Bone marrow (tissue), 2 donors: ENCODE measurements at places on chromosomes 3 and 15.

DNA sequence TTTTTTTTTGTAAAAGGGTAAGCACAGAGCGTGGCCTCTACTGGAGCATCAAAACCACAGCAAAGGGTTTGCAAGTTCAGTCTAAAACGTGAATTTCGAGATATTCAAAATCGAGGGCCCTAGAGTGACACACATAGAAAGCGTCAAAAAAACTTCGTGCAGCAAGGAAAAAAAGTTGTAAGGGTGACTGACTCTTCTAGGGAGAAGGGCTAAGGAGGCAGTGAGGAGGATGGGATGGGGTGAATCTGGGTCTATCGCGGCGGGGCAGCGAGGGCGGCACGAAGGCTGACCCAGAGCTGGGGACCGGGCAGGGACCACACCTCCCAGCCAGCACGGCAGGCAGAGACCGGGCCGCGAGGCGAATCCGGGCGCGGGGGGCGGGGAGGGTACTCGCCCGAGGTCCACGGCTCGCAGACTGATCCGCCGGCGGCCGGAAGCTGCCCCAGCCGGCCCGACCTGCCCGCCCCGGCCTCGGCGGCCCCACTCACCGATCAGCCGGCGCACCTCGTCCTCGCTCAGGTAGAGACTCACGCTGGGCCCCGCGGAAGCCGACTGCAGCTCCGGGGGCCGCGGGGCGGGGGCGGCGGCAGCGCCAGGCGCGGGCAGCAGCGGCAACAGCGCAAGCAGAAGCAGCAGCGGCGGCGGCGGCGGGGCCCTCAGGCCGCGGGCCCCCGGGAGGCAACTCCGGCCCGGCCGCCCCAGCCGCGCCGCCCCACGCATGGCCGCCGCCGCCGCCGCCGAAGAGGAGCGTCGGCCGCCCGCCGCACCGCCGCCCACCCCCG is 533 bp downstream of the RYK start:
- DNase-seq: no peak

- DNase-seq: no peak
These were observed 6.4 kb downstream of the TLR9 start for GRCh38 chr3:52218937-52219650.

GRCh38 chr3:66372681-66373350 is 128.0 kb downstream of the LRIG1 start:
- no peak for DNase-seq

DNA sequence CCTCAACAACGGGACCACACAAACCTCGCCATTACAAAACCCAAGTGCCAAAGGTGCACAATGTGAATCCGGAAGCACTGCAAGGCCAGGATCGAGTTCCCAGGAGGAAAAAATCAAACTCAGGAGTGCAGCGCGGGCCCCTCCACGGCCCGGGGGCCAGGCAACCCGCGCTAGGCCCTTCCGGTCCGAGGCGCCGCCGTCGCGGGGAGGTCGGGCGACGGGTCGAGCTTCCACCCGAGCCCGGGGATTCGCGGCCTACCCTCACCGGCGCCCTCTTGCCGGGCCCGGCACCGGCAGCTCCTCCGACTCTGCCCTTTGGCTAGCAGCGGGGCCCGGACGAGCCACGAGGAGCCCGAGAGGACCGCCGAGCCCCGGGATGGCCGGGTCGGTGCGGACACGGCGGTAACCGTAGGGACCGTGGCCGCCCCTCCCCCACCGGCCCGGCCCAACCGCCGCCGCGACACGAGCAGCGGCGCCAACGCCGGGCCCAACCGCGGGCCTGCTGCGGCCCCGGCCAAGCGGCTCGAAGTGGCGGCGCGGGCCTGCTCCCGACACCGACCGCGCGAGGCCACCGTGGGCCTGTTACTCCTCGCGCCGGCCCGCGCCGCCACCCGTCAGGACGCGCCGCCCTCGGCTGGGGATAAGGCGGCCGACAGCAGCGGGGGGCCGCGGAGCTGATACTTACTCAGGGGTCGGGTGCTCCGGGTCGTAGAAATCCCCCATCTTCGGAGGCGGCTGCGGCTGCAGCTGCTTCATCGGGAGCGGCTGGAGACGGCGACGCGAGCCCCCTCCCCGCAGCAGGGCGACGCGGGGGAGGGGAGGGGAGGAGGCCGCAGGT is 525 bp downstream of the SETD2 start:
- DNase-seq: no peak

DNA sequence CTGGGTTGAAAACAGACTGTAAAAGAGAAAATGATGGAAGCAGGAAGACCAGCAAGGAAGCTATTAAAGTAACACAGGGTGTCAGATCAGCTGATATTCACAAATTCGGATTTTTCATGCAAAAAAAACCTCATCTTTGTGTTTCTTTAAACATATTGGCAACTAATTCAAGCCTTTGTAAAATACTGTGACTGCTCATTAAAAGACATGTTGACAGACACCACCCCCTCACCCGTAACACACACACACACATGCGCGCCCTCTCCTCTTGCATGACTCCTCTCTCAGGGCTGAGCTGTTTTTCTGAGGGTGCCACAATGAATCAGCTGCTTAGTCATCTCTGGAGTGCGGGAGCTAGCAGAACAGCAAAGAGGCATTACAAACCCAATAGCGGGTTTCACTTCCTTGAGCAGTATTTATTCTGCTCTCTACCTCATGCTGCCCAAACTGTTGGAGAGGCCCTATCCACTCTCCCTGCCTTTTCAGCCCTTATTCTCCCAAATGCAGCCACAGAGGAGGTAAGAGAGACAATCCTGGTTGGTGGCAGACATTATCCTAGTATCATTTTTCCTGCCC is 35.8 kb upstream of the CCDC80 start:
- DNase-seq: peak; percentile 41

- DNase-seq: no peak
These were observed 1.6 kb upstream of the PCSK6 start for GRCh38 chr15:101490922-101491733.

GRCh38 chr3:49171119-49171774 is at the start of gene KLHDC8B:
Gene KLHDC8B (plus strand): TSS chr3:49171598. CDS start chr3:49172770, 1,172 bp downstream.
- peak; percentile 71 for DNase-seq

DNA sequence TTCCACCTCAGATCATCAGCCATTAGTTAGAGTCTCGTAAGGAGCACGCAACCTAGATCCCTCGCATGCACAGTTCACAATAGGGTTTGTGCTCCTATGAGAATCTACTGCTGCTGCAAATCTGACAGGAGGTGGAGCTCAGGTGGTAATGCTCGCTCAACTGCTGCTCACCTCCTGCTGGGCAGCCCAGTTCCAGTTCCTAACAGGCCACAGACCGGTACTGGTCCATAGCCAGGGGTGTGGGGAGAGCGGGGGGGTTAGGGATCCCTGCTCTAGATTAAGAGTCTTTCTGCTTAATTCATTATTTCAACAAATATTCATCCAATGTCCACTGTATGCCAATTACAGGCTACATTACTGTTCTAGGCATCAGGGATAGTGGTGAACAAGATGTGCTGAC is 170.4 kb upstream of the KBTBD8 start:
- no peak for DNase-seq

GRCh38 chr15:68525815-68526214 is 53.0 kb upstream of the CORO2B start:
- DNase-seq: no peak

GRCh38 chr3:125116311-125117080 is 60.7 kb upstream of the HEG1 start:
- no peak for DNase-seq

GRCh38 chr15:92818651-92819277 is 81.4 kb upstream of the CHD2 start:
- DNase-seq: no peak

DNA sequence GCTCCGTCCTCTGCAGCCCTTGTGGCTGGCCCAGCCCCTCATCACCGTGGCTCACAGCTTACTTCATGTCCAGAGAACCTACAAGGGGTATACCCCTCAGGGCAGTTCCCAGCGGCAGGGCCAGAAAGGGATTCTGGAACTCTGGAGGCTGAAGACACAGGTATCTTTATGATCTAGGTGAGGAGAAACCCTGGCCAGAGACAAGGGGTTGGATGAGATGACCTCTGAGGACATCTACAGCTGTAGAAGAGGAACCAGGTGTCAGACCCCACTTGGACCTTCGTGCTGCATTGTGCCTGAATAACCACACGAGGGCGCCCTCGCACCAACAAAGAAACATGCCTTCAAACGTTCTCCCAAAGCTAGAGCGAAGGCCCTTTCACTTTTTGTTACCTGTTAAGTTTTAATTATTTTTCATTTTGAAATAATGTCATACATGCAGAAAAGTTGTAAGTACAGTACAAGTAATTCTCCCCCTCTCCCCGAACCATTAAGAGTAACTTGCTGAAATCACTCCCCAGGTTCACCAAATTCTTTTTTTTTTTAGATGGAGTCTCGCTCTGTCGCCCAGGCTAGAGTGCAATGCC is 118.7 kb upstream of the SMAD3 start:
- DNase-seq: peak; percentile 33

DNA sequence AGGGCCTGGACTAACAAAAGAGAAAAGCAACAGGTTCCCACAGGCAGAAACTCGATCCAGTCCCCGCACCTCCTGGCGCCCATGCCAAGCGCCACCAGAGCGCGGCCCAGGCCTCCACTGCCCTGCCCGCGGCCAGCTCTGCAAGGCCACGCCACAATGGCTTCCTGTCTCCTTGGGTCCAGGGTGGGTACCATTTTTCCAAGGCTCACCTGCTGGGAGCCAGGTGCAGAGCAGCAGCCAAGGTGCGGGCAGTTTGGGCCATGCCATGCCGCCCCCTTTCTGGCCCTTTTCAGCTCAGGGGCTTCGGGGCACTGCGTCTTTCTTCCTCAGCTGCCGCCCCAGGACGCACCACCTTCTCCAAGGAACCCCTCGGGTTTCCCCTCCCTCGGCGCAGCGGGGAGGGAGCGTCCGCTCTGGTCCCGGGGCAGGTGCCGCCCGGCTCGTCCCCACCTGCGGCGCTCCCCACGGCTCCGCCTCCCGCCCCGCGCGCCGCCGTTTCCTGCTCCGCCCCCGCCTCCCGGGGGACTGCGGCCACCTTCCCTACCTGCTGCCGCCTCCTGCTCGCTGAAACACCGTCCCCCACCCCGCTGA is at the start of gene ILDR1:
Gene ILDR1, minus strand, starts transcription at position 437 of the 591 bp plus-strand sequence. Its CDS starts 170 bp downstream, at position 267.
- DNase-seq: no peak

DNA sequence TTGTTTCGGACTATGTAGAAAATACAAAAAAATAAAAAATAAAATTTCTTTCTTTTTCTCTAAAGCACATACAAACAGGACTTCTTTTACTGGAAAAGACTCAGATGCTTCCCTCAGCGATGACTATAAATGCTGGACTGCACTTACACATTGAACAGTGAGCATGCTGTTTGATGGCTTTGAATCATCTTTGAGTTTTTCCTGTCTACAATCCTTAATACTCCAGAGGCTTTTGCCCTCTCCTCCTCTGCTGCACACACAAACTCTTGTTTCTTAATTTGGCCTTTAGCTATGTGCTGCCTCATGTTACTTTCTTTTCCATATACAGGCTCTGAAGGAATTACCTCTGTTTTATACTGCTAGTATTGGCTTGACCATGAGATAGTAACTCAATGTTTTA is 575.1 kb downstream of the EPHA3 start:
- DNase-seq: no peak

DNA sequence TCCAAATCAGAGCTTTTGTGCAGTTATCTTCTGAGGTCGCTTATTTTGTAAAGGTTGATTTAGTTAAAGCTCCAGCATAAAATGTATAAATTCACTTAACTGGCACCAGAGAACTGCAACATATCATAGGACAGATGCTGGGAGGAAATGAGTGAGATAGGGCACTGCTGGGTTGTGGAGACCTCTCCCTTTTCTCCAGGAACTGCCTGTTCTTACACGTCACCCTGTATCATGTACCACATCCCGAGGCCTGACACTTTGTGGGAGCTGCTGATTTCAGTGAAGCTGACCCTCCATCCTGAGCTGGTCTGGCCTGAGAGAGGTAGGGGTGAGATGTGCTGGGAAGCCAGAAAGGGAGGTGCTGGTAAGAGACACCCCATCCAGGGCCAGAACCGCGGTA is 213.8 kb upstream of the FEZF2 start:
- no peak for DNase-seq

DNA sequence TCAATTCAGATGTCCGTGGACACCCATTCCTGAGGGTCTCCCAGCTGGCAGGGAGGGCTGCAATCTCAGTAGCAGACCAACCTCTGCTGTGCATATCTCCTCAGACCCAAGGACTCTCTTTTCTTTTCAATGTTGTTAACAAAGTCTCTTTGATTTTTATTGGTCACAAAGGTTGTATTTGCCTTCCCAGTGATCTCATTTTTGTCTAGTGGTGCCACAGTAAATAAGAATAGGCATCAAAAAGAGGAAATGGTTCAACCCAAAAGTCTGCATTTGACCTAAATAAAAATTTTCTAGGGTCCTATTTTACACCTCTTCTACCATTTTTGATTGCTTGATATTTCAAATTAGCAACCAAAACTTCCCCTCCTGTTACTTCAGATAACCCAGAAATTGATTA is 225.9 kb downstream of the CDIN1 start:
- DNase-seq: no peak

DNA sequence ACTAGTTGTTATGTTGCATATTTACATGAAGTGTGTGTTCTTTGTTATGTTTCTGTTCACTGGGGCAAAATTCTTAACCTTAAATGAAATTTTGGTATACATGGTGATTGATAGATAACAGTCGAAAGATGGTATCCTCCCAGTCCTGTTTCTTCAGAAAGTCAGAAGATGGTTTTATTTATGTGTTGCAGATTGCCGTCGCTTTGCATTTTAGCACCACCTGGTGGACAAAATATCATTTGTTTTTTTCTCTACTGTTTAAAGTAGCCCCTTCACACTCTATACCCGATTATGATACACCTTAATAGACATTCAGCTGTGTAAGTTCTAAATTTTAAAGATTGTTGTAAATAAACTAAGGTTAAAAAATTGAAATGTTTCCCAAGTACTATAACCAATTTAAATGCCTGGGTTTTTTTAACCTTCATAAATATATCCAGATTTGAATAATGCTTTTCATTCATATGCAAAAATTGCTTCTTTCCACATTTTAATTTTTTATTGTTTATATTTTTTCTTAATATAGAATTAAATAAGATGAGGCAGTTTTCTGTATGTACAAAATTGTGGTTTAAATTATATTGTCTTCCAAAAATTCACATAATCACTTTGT is 152.2 kb downstream of the ALCAM start:
- no peak for DNase-seq

- no peak for DNase-seq
These were observed 2.9 kb downstream of the FOXL2 start for GRCh38 chr3:138943724-138944653.

GRCh38 chr3:16013568-16013967 is 160.9 kb upstream of the GALNT15 start:
- no peak for DNase-seq

DNA sequence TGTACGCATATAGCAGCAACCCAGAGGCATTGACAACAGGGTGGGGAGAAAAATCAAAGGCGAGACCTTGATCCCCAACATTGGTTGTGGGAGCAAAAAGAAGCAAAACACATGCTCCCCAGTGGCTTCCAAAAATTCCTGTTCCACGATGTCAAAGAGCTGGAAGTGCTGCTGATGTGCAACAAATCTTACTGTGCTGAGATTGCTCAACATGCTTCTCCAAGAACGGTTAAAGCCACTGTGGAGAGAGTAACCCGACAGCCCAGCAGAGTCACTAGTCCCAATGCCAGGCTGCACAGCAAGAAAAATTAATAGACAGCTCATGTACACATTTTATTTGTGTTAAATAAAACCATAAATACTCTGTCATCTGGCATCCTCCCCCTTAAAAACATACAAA is 179.9 kb upstream of the PFN2 start:
- no peak for DNase-seq
